ENCODE measurements at places on chromosomes 6 and 20.

- DNase-seq: no peak
Observed at GRCh38 chr20:25992146-25992545, 295.5 kb upstream of the ZNF337 start.

DNA sequence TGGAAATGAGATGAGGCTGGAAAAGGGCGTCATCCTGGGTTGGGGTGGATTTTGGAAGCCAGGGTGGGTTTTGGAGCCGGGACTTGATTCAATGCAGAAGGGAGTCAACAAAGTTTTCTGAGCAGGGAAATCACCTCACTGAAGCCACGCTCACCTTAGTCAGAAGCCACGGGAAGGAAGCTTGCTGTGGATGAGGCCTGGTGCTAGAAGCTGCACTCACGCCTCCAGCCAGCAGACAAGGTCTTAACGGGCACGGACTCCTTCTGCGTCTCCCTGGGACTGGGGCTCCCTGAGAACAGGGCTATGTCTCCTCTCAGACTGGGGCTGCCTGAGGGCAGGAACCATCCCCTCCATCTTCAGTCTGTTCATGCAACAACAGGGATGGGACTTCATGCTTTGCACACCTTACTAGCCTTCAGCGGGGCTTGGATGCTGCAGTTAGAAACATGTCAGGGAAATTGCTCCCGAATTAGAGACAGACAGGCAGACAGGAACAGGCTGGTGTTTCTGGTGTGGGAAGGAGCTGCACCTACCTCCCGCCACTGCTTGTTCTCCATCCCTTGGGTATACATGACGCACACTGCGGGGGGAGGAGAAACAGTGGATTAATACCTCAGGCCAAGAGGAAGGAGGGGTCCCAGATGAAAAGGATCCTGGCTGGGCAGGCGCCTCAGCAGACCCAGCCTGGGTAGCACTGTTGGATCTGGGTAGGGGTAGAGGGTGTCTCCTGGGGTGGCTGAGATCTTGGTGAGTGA, 17.5 kb downstream of the CPNE5 start:
- no peak for DNase-seq

DNA sequence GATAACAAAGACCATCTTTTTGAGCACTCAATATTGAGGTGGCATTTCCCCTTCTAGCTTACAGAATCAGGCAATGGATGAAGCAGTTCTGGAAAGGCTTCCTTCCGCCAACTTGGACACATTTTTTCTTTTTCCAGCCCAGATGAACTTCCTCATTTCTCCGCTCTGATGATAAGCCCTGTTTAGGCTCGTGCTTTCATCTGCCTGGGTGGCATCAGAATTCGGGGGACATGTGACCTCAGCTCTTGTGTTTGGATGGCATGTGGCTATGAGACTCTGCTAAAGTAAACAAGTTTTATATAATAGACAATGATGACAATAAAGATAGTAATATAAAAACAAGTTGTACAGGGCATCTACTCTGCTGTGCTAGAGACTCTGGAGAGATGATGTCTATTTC, 796.7 kb downstream of the DHX35 start:
- DNase-seq: no peak

- no peak for DNase-seq
Observed at GRCh38 chr20:64042054-64042781, 6.2 kb downstream of the C20orf204 start.

- DNase-seq: peak; percentile 76
Observed at GRCh38 chr20:28562510-28562898, 2695.0 kb upstream of the DEFB115 start.

DNA sequence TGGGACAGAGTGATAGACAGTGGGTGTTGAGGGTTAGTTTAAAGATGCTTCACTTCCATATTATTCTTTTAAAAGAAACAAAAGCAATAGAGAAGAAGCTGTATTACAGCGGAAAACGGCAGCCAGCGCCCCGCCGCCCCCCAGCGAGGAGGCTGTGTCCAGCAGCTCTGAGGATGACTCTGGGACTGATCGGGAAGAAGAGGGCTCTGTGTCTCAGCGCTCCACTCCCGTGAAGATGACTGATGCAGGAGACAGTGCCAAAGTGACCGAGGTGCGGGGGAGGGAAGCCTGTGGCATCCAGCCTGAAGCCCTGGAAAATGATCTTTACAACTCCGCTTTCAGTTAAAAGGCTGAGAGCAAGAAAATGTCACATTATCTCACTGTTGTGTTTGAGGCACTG, 100.2 kb downstream of the FIG4 start:
- DNase-seq: no peak

- no peak for DNase-seq
Observed at GRCh38 chr6:40674170-40674569, 87.0 kb upstream of the LRFN2 start.

- peak; percentile 97 for DNase-seq
Observed at GRCh38 chr6:31058128-31058894, 48.0 kb downstream of the MUC22 start.

GRCh38 chr6:150775415-150776203, 89.9 kb upstream of the MTHFD1L start:
- DNase-seq: no peak

DNA sequence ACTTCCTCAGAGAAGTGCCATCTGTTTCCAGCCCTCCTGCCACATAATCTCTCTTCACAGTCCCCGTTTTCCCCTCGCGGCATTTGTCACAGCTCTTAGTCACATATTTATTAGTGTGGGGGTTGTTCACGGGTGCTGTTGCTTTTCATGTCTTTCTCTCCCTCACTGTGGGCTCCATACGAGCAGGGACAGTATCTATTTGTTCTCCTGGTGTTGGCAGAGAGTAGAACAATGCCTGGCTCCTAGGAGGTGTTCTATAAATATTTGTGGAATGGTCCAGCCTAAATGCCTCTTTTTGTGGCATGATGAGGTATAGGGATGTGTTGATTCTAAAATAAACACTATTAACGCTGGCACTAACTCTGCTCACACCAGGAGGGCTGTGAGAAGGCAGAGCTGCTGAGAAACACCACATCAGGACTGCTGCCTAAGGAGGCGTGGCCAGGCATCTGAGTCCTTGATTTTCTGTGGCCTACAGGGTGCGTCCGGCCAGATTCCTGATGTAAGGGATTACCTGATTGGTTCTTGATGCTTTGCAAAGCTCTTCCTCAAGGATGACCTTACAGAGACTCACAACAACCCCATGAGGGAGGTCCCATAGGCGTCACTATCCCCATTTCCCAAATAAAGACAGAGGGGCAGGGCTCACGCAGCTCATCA, 219.8 kb upstream of the ARID1B start:
- DNase-seq: no peak

GRCh38 chr20:2578475-2579192, 42.3 kb downstream of the TMC2 start:
- no peak for DNase-seq

Measured in ELR (cell line).